Fibroblast of skin of left quadriceps (primary cell): ENCODE measurements at places on chromosomes 12 and 14.

DNA sequence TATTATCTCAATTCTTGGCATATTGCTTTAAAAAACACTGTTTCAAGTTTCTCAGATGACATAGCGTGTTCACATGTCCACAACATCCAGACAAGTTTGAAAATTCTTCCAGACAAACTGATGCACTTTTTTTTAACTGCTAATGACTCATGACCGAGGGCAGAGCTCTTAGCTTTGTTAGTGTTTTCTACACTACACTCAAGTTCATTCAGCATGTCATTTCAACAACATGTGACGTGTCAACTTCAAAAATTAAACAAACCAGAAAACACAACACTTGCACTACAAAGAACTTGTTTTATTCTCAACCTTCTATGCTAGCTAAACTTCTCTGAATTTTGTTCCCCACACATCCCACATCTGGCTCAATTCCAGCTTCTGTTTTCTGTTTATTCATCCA is 1186.3 kb upstream of the FLRT2 start:
- peak; percentile 37 for DNase-seq

- no peak for DNase-seq
These were observed 21.4 kb downstream of the ZFC3H1 start for GRCh38 chr12:71642264-71642663.

GRCh38 chr14:85010186-85010585 is 519.8 kb upstream of the FLRT2 start:
- no peak for DNase-seq

GRCh38 chr12:102816816-102817434 is 100.1 kb downstream of the PAH start:
- DNase-seq = no peak

DNA sequence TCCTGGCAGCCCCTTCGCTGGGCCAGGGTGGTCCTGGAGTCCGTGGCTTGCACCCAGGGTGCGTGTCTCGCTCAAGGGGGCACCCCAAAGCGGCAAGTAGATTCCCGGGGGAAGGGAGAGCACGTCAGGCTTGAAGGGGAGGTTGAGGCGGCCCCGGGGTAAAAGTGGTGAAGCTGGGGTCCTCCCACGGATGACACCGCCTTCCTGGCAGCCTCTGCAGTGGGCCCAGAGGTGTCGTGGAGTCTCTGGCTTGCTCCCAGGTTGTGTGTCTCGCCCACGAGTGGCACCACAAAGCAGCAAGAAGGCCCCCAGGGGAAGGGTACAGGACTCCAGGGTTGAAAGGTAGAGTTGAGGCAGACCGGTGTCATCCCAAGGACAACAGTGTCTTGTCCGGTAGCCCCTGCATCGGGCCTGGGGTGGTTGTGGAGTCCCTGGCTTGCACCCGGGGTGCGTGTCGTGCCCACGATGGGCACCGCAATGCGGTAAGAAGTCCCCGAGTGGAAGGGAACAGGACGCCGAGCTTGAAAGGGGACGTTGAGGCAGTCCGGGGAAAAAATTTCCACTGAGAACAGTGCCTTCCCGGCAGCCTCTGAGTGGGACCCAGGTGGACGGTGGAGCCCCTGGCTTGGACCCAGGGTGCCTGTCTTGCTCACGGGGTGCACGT is 158.0 kb upstream of the ALG10B start:
- DNase-seq = no peak

DNA sequence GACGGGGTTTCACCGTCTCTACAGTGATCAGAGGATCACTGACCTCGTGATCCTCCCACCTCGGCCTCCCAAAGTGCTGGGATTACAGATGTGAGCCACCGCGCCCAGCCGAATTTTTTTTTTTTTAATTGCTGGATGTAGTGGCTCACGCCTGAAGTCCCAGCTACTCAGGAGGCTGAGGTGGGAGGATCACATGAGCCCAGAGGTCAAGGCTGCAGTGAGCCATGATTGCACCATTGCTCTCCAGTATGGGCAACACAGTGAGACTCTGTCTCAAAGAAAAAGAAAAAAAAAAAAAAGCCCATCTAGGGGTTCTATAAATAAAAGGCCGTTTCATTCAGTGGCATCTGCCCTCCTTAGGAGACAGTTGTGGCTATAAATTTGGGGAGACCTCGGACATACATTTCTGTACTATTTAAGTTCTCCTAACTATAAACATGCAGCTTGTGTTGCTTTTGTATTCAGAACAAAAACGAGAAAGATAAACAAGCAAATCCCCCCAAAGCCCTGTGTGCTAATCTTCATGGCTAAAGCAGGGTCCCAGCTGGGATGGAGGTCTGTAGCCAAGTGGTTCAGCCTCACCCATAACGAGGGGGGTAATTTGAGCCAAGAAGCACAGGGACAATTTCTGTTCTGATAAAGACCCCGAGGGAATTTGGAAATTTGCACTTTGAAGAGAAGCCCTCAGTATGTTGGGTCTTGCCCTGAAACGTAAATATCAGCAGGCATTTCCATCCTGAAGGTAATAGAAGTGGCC is 35.0 kb upstream of the BCL7A start:
- no peak for DNase-seq
